ENCODE measurements at places on chromosomes 7 and 10.
A peak's percentile ranks its signal among the peaks of the same experiment; 100 is the strongest.

- DNase-seq, result no peak
These were observed 141.5 kb downstream of the MTPAP start for GRCh38 chr10:30207485-30208052.

GRCh38 chr10:114045136-114046086, 1.7 kb downstream of the ADRB1 start:
- no peak for DNase-seq

- no peak for DNase-seq
These were observed 505.4 kb upstream of the FZD8 start for GRCh38 chr10:36147529-36147928.

DNA sequence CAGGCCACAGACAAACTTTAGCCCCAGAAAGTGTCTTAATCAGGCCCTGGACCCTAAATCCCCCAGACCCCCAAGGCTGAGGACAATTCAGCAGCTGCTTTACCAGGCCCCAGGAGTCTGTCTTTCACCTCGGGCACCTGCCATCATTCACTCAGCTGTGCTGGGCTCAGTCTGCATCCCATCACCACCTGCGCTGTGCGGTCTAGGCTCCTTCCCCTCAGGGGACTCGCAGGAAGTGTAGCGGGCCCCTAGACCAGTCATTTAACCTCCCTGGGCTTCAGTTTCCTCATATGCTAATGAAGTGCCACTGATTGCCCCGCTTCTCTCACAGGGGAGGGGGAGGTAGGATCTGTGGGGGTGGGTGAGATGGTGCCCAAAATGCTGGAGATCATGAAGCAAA, 76.4 kb upstream of the ZMIZ1 start:
- no peak for DNase-seq

GRCh38 chr7:10798044-10798443, 175.6 kb upstream of the PHF14 start:
- no peak for DNase-seq

DNA sequence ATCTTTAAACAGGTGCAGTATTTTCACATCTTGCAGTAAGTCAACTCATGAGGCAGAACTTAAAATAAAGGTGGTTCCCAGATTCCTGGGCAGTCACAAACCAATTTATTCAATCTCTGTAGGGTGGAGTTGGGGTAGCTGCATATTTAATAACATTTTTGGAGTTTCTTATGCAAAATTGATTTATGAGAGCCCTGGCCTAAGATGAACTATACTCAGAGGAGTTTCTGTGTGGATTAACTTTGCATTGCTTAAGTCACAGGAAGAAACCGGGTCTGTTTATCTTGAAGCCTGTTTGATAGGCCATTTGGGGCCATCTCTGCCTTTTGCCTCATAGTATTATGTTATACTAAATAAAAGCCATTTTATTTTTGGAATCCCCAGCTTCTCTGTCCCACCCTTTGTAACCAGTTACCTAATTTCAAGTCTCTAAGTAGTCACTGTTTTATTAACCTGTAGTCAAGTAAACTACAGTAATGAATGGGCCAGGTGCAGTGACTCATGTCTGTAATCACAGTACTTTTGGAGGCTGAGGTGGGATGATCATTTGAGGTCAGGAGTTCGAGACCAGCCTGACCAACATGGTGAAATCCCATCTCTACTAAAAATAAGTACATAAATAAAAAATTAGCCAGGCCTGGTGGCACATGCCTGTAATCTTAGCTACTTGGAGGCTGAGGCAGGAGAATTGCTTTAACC, 104.4 kb upstream of the FAM3C start:
- DNase-seq, result no peak

GRCh38 chr7:134936893-134937510, 49.3 kb upstream of the AGBL3 start:
- no peak for DNase-seq

- DNase-seq, result no peak
These were observed 141.2 kb upstream of the RNF32 start for GRCh38 chr7:156499247-156499881.

- DNase-seq, result peak; percentile 65
These were observed 36.6 kb upstream of the AGR3 start for GRCh38 chr7:16918288-16918895.
